ENCODE measurements at places on chromosomes 4 and X.

DNA sequence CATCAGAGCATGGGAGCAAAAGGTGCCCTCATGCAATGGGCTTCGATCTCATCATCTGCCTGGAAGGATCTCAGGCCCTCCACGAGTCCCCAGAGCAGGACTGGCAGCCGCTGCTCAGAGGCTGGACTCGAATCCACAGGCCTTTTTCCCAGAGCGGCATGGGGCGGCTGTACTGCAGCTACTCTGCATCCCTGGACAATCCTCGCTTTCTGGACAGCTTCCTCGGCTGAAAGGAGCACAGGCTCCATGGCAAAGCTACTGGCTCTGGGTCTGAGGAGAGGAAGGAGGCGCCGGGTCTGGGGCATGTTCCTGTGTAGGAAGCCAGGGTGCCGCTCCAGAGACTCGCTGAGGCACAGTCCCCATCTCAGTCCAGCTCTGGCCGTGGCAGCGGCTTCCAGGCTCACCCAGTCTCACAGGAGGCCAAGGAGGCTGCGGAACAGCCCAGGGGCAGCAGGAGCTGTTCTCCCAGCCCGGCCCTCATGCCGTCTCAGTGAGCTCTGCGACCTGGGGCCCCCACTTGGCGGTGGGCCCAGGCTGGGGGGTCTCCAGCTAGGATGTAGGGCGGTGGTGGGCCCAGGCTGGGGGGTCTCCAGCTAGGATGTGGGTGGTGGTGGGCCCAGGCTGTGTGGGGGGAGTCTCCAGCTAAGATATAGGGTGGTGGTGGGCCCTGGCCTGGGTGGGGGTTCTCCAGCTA is 2.7 kb upstream of the SPON2 start:
- no peak for DNase-seq

DNA sequence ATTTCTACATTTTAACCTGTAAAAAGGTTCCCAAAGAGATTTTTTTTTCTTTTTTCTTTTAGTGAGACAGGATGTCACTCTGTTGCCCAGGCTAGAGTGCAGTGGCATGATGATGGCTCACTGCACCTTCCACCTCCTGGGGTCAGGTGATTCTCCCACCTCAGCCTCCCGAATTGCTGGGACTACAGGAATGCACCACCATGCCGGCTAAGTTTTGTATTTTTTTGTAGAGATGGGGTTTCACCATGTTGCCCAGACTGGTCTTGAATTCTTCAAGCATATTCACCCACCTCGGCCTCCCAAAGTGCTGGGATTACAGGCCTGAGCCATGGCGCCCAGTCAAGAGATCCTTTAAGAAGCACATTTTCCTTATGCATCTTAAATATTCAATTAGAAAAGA is 12.6 kb downstream of the RHOH start:
- no peak for DNase-seq

GRCh38 chrX:23902419-23902818 is 5.3 kb downstream of the APOO start:
- DNase-seq, result peak; percentile 65

GRCh38 chr4:27846951-27847350 is 986.3 kb downstream of the STIM2 start:
- no peak for DNase-seq

GRCh38 chr4:95355021-95355420 is 193.8 kb downstream of the UNC5C start:
- DNase-seq, result no peak

- DNase-seq, result no peak
These were observed 60.4 kb downstream of the EFNB1 start for GRCh38 chrX:68889249-68889648.

DNA sequence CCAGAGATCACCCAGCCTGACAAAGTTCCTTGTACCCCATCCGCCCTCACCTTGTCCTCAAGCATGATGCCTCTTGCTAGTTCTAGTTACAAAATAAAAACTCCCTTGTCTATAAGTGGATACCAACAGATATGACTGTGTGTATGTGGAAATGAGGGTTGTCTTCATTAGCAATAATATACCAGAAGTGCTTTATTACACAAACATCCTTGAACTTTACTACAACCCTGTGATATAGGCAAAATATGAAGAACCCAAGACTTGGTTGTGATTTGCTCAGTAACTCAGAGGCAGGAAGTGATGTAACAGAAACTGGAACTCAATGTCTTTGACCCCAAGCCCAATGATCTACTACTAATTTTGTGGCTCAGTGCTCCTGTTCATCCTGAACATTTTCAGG is 97.6 kb downstream of the AKAP4 start:
- DNase-seq, result no peak

- DNase-seq, result no peak
These were observed 92.5 kb downstream of the RASL11B start for GRCh38 chr4:52954560-52955170.

- DNase-seq, result no peak
These were observed 292.7 kb downstream of the SPOCK3 start for GRCh38 chr4:166941629-166942028.

- DNase-seq, result peak; percentile 43
These were observed 59.4 kb downstream of the POLR2B start for GRCh38 chr4:57037982-57038604.

GRCh38 chr4:56657128-56657527 is 24.0 kb downstream of the HOPX start:
- DNase-seq, result no peak

GRCh38 chr4:98249831-98250230 is 11.4 kb upstream of the RAP1GDS1 start:
- no peak for DNase-seq

GRCh38 chrX:136780241-136780640 is 491 bp downstream of the ARHGEF6 start:
- no peak for DNase-seq

- DNase-seq, result no peak
These were observed 294.8 kb upstream of the DKK2 start for GRCh38 chr4:107330916-107331315.

DNA sequence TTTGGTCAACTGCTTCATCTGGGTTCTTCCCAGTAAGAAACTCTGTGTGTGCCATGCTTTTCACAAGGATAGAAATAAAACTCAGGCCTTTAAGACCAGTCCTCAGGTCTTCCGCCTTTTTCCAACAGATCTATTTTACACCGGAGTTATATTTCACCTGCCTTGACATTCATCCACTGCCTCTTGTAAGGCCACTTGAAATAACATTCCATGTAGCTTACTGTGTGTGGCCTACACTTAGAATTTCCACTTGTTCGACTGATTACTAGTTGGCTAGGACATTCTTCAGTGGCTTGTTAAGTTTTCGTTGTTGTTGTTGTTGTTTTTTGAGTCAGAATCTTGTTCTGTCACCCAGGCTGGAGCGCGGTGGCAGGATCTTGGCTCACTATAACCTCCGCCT is 92.8 kb upstream of the UNC5C start:
- no peak for DNase-seq

DNA sequence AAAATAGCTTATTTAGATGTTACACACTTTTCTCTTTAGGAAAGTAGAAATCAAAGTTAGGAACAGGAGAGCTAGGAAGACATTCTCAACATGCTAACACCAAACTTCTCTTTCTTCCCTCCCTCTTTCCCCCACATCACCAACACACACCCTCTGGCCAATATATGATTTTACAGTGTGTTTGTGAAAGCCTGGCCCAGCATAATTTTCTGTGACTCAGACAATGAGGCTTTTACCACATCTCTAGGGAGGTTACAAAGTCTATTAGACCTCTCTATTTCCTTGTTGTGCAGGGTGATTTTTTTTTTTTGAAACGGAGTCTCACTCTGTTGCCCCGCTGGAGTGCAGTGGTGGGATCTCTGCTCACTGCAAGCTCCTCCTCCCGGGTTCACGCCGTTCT is 189.9 kb downstream of the AASDH start:
- DNase-seq, result no peak

DNA sequence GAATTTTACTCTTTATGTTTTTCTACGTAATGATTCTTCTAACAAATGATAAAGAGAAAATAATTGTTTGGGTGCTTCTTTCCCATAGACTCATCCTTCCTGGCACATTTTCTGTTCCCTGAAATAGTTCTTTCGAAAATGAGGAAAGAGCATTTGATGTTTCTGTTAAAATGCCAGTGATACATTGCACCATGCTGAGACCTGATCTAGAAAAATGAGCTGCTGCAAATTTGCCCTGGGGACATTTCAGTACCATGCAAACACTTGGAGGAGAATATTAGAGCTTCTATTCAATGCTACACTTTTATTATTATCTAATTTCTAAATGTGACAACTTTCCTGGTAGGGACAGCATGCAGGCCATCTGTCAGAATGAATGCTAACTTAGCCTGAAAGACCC is 83.3 kb downstream of the C4orf33 start:
- no peak for DNase-seq

DNA sequence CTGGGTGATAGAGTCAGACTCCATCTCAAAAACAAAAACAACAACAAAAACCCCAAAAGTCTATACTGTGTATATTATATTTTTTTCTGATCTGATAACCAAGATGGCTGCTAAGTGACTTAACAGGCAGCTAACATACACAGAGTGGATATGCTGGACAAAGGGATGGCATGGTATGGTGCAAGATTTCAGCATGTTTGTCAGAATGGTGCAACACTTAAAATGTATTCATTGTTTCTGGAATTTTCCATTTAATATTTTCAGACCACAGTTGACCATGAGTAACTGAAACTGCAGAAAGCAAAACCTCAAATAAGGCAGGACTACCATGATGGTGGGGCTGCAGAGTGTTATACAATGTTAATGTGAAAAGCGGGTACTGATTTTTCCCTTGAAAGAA is 6.1 kb upstream of the BOD1L1 start:
- DNase-seq, result no peak

DNA sequence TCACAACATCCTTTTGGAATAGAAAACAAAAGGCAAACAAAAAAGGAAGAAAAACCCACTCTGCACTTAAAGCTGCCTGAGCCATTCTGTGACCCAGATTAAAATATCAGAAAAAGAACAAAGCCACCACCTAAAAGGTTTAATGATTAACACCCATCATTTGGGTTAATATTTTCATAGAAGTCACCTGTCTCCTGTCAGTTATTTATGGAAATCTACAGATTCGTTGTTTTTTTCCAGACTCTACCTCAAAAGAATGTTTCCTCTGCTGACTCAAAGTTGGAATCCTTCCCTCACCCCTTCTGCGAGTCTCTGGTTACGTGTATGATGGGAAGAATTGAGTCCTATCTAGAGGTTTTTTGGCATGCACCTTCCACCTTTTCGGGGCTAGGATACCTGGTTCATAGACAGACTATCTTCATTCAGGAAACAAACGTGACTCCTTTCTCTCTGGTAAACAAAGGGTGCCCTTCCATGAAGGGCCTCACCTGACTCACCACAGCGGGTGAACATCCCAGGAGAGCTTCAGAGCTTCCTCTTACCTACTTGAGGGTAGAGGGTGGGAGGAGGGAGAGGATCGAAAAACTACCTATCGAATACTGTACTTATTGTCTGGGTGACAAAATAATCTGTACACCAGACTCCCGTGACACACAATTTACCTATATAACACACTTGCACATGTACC is 19.6 kb upstream of the CA5B start:
- DNase-seq, result no peak

- DNase-seq, result no peak
These were observed 2.4 kb downstream of the PPP2R2C start for GRCh38 chr4:6469898-6470501.

DNA sequence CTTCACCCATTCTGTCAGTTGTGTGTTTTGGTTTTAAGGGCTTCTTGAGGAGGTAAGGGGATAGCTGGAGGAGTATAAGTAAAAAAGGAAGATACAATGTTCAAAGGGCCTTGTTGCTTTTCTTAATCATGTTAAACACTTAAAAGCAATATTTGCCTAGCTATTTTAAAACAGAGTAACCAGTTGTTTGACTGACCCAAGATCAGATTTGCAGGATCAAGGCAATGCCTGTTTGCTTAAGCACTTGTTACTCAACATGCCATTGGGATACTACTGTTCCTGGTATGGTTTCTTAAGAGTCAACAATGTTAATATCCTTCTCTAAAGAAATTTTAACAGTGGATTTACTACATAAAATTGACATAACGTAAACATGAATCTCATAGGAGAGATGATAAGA is 2.6 kb downstream of the DCLK2 start:
- no peak for DNase-seq

DNA sequence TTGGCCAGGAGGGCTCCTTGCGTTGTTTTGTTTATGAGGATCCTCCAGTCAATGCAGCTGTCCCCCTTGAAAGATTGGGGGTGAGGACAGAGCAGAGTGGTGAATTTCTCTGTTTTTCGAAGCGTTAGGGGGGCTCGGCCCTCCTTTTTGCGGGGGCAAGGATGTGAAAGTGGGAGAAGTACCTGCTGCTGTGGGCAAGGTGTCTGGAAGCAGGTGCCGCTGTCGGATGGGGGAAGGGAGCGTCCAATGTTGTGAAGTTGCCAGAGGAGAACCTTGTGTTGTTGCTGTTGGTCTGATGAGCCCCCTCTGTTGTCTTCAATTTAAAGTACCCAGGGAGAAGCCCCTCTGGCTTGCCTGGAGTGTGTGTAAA is 613 bp downstream of the GLRB start:
- no peak for DNase-seq

GRCh38 chr4:56681853-56682525 is 893 bp upstream of the HOPX start:
- DNase-seq, result no peak

DNA sequence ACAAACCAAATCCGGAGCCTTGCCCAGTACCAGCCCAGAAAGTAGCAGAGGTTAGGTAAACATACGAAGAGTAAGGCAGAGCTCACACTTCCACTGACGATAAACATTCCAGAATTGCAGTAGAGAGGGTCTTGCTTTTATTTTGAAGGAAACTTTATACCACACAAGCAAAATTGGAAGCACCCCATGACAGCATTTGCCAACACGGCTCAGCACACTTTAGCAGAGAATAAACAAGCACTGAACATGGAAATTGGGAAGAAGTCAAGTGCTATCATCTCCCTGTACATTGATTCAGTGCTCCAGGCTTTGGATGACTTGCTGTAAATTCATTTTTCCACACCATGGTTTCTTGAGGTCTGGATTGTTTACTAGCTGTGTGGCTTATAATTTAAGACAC is 160.7 kb upstream of the FAM47C start:
- no peak for DNase-seq

DNA sequence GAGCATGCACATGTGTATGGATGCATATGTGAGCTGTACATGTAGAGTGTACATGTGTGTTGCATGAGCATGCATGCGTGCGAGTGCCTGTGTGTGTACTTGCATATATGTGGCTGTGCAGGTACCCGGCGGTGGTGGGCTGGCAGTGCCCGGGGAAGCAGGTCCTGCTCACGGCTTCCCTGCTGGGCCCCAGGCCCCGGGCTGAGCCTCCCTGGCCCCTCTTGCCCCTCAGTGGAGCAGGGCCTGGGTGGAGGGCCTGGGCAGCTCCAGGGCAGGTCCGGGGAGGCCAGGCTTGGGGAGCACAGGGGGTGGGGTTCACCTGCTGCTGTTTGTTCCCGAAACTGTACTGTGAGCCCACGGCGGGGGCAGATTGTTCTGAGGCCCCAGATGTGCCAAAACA is 9.4 kb downstream of the NAT8L start:
- no peak for DNase-seq

DNA sequence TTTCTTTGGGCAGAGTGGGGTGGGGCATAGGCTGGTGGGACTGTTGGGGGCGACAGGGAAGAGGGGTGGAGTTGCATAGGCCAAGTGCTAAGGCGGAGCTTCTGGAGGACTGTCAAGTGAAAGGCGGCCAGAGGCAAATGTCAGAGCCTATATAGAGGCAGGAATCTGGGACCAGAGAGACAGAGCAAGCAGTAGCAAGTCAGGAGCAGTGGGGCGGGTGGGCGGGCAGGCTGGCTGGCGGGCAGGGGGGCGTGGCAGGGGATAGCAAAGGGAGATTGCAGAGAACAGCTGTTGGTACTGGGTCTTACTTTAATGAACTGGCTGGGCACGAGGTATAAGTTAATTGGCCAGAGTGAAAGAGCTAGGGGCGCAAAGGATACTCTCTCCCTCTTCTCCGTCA is 89.8 kb downstream of the RTL9 start:
- no peak for DNase-seq

- DNase-seq, result no peak
These were observed 518.5 kb downstream of the TLL1 start for GRCh38 chr4:166391501-166391900.
